Stimulated activated CD4-positive, alpha-beta T cell treated with anti-CD3 and anti-CD28 coated beads, Interleukin-4, amount 100 ng/mL, for 4 hours (primary cell): ENCODE measurements at places on chromosomes 2 and 18.

GRCh38 chr18:38038242-38038641 lies 472.6 kb upstream of the CELF4 start:
- no peak for DNase-seq

DNA sequence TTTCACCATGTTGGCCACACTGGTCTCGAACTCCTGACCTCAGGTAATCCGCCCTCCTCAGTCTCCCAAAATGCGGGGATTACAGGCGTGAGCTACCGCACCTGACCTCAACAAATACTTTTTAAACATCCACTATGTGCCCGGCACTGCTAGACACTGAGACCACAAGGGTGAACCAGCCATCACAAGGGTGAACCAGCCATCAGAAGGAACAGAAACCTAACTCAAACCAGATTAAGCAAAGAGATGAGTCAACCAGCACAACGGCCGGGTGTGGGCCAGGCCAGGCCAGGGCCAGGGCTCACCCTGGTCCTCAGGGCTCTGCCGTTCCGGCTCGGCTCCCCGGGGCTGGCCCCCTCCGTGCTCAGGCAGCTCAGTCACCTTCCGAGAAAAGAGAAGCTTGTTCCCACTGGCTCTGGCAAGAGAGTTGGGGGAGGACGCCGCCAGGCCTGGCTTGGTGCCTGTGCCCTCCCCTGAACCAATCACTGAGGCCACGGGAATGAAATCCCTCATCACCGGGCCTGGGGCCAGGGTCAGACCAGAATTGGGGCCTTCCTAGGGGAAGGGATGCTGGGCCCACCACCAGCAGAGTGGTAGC lies 4.4 kb downstream of the TEX44 start:
- no peak for DNase-seq

- no peak for DNase-seq
Observed at GRCh38 chr2:12119841-12120240, 373.4 kb downstream of the LPIN1 start.

- DNase-seq = no peak
Observed at GRCh38 chr2:7024261-7024660, 107.0 kb downstream of the RNF144A start.

GRCh38 chr2:23782126-23782525 lies 144.8 kb downstream of the ATAD2B start:
- DNase-seq = no peak

DNA sequence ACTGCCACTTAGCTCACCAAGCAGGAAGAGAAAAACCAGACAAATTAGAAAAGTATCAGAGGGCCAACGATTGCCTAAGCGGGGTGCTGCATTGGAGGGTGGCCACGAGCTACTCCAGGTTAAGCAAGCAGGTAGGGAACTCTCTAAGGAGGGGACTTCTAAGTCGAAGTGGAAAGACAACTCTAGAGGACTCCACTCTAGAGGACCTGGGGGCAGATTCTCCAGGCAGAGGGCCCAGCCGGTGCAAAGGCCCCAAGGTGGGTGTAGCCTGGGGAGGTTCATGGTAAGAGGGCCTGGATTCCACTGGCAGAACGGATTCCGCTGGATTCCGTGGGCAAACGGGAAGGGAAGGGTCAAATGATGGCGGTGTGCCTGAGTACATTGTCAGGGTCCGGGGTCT lies 12.7 kb downstream of the FBLN7 start:
- no peak for DNase-seq

DNA sequence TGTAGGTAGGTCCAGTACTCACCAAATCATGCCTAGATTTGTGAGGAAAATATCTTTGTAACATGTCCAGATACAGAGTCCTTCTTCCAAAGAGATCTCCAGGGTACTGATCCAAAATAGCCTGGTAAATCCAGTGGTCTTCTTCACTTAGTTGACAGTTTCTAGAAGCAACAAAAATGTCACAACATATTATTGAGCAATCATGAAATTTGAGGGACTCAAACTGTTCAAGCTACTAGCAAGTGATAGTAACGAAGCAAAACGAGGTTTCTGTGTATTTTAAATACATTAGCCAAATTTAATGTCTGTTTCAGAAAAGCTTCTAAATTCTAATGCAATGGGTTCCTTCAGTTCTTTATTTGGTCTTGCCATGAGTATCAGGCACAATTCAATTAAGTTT lies 142.8 kb downstream of the CCDC148 start:
- DNase-seq = no peak

DNA sequence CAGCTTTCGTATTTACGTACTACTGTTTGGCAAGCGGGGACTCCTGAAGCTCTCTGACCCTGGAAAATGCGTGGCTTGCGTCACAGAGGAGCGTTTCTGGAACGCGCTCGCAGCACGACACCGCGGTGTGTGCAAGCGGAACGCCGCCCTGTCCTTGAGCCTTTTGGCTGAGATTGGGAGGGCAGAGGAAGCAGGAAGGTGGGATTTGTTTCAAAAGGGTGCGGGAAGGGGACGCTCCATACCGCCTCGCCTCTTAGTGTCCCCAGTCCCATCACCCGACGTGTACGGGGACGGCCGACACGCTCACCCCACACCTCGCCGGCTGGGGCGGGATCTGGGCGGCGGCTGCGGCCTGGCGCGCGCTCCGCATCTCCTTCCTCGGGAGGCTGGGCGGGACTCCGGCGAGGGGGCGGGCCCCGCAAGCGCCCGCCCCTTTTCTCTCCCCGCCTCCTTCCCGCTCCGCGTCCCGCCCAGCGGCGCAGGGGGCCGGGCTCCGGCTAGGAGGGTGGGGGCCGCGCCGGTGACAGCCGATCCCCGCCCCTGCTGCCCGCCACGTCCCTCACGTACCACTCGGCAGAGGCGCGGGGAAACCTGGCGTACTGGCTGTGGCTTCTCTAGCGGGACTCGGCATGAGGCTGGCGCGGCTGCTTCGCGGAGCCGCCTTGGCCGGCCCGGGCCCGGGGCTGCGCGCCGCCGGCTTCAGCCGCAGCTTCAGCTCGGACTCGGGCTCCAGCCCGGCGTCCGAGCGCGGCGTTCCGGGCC lies at the start of gene PDK1:
Gene PDK1, plus strand, starts transcription at position 569 of the 762 bp plus-strand sequence. Its CDS starts 61 bp downstream, at position 630.
- DNase-seq = peak; percentile 90

GRCh38 chr2:221704442-221704841 lies 132.3 kb upstream of the EPHA4 start:
- no peak for DNase-seq

DNA sequence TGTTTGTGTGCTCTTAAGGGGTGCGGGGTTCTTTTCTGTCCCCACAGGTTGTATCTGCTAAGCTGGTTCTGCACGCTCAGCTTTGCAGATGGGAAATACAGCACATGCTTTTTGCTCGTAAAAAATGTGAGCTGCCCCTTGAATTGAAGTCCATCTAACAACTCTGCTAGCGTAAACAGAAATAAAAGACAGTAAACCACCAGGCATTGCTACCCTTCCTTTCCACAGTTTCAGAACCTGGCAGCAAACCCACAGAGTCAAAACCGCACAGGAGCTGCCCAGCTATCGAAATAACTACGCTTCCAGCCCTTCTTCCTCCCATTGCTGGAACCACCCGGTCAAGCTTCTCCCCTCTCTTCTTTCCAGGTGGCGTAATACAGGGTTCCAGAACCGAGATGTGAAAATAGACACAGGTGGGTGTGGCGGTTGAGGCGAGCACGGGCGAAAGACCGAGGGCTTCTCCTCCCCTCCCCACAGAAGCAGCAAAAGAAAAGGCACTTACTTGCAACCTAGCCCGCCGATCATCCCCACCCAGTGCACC lies 479 bp downstream of the SCN9A start:
- DNase-seq = no peak

DNA sequence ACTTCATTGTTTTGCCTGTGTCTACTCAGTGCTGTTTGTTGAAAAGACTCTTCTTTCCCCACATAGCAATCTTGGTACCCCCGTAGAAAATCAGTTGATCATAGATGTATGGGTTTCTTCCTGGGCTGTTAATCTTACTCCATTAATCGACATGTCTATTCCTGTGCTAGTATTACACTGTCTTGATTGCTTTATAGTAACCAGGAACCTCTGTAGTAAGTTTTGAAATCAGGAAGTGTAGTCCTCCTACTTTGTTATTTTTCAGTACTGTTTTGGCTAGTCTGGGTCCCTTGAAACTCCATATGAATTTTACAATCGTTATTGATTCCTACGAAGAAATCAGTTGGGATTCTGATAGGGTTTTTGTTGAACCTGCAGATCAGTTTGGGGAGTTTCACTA lies 78.8 kb upstream of the FAM136A start:
- DNase-seq = no peak

DNA sequence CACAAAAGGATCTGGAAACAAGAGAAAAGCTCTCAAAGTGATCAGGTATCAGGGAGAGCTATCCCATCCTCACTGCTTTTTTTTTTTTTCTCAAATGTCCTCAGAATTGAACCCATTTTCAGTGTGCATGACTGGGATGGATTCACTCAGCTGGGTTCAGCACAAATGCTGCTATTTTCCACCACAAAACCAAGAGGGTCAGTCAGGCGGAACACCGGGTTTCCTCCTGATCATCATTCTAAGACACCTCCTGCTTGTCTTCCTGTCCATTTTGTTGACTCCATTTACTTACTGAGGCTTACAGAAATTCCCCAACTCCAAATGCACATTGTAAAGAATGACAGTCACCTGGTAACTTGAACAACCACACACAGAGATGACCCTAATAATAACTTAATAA lies 39.9 kb downstream of the CYRIA start:
- DNase-seq = no peak

- DNase-seq = no peak
Observed at GRCh38 chr2:111671426-111672150, 212.4 kb downstream of the ANAPC1 start.

- no peak for DNase-seq
Observed at GRCh38 chr18:5414546-5414945, 119.0 kb upstream of the ZBTB14 start.

- DNase-seq = no peak
Observed at GRCh38 chr2:100388703-100389102, 28.8 kb downstream of the CHST10 start.

GRCh38 chr2:109436610-109437225 lies 177.0 kb downstream of the SEPTIN10 start:
- DNase-seq = no peak

DNA sequence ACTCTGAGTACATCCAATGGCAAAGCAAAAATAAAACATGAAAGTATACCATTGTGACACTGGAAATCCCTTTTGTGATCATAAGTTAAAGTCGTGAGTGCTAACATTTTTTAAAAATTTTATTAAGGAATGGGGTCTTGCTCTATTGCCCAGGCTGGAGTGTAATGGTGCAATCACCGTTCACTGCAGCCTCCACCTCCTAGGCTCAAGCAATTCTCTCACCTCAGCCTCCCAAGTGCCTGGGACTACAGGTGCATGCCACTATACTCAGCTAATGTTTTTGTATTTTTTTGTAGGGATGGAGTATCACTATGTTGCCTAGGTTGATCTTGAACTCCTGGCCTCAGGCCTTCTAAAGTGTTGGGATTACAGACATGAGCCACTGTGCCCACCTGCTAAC lies 14.3 kb upstream of the TNFAIP6 start:
- no peak for DNase-seq

DNA sequence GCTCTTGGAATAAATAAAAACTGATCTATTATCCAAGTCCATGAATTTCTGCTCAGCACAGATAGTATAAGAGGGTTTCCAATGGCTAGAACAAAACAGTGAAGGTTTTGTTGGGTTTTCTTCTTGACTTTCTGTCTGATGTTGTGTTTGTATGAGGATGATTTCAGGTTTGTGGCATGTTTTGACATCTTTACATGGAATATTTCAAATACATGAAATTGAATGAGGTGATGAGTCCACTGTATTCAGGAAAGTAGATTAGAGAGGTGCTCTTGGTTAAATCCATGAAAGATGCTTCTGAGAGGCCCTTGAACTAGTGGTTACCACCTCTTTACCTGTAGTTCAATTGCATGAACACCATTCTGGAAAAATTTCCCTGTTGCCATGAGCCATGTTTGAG lies 84.3 kb downstream of the RAPGEF4 start:
- no peak for DNase-seq

DNA sequence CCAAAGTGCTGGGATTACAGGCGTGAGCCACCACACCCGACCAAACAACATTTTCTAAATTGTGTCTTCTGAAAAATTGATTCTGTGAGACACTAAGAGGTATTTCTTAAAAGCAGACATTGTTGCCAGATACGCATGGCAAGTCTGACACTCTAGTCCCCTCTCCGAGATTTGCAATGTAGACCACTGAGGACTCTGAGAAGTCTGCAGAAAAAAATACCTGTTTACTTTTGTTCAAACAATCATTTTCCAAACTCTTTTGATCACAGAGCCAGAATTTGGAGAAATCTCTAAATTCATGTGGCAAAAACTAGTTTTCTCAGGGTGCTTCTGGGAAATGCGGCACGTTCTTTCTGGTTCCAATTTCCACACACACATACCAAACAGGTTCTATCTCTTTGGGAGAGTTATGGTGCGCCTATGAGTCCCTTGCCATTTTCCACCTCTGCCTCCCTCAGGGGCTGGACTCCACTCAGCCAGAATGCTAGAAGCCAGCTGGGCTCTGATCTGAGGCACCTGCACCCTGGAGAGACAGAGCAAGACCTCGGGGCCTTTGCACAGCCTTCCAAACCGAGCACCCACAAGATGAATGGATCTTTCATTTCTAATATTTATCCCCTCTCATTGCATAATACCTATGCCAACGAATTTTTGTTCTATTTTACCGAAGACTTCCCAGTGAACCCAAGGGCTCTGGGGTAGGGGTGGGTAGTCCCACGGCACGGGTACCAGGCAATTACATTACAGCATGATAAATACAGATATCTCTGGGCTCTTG lies 152.7 kb downstream of the MYCN start:
- no peak for DNase-seq

DNA sequence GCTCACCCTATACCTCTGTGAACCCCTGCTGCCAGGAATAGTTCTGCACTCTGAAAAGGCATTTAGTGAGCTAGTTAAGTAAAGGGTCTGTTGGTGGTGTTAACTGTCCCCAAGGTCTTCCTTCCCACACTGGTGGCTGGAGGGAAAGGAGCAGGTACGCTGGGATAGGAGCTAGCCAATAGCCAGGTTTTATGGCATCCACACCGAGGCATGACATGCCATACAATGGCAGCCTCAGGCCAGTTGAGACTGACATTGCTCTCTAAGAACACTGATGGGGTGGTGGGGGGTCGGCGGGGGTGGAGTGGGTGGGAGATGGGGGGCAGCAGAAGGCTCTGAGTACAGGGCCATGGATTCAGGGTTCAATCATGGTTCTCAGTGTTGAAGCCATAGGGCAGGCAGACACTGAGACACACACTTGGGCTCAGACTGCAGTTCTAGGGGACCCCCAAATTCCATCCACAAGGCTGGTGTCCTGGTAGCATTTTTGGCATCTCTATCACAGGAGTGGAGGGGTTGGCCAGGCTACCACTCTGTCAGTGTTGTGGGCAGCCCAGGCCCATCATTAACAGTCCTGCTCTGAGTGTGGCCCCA lies 136.0 kb downstream of the CTIF start:
- DNase-seq = no peak

- DNase-seq = no peak
Observed at GRCh38 chr2:118686346-118686745, 161.1 kb downstream of the EN1 start.

GRCh38 chr2:190050001-190050400 lies 12.5 kb downstream of the MSTN start:
- no peak for DNase-seq

GRCh38 chr18:45920367-45920766 lies 46.8 kb downstream of the EPG5 start:
- no peak for DNase-seq
